Activated effector memory CD4-positive, alpha-beta T cell treated with Interleukin-2 at 50 U/mL for 16 hours (primary cell): ENCODE measurements at places on chromosomes 2 and 18.

GRCh38 chr2:39524061-39524460, 87.0 kb upstream of the MAP4K3 start:
- no peak for DNase-seq

DNA sequence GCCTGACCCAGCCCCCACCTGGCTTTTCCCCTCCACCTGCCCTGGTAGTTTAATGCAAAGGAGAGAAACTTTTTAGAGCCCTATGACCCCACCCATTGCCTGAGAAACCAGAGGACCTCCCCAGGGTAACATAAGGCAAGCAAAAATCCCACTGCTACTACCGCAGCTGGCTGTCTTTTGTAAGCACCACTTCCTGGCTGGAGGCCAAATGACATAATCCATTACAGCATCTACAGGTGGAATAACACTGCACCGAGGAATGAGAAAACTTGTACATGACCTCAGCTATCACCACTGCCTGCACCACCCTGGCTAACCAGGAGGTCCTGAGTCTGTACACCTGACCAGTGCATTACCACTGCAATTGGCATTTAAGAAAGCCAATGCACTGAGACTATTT, 149.6 kb upstream of the GALNT5 start:
- no peak for DNase-seq

- no peak for DNase-seq
Observed at GRCh38 chr2:75707901-75708300, 2.8 kb downstream of the GCFC2 start.

GRCh38 chr2:58131191-58132011, 84.8 kb downstream of the VRK2 start:
- no peak for DNase-seq

GRCh38 chr2:43238813-43239212, 12.4 kb upstream of the ZFP36L2 start:
- no peak for DNase-seq

GRCh38 chr18:8516371-8517250, 92.6 kb upstream of the RAB12 start:
- no peak for DNase-seq

- no peak for DNase-seq
Observed at GRCh38 chr2:53859206-53860181, at the start of gene GPR75. TSS of gene GPR75 (minus strand) at chr2:53859967. CDS start at chr2:53854756, 5,211 bp downstream.

- DNase-seq = no peak
Observed at GRCh38 chr18:7516266-7517117, 50.6 kb upstream of the PTPRM start.

DNA sequence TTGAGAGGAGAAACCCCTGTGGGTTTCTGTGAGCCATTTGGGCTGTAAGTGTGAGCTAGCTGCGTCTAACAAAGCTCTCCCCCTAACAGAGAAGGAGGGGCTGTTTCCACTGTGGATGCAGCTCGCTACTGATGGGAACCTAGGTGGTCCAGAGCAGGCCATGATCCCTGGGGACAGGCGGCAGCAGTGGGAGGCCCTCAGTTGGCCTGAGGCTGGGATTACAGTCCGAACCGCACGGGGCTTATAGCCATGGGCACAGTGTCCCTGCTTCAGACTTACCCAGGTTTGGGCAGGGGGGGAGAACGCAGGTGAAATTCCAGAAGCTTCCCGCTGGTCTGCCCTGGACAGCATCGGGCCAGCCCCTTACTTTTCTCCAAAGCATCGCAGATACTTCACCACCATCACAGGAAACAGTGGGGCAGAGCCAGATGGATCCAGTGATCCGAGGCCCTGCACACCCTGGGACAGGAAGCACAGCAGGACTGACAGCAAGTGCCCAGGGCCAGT, 139.4 kb downstream of the SEPTIN10 start:
- no peak for DNase-seq

GRCh38 chr2:164456619-164457018, 164.7 kb downstream of the GRB14 start:
- no peak for DNase-seq

DNA sequence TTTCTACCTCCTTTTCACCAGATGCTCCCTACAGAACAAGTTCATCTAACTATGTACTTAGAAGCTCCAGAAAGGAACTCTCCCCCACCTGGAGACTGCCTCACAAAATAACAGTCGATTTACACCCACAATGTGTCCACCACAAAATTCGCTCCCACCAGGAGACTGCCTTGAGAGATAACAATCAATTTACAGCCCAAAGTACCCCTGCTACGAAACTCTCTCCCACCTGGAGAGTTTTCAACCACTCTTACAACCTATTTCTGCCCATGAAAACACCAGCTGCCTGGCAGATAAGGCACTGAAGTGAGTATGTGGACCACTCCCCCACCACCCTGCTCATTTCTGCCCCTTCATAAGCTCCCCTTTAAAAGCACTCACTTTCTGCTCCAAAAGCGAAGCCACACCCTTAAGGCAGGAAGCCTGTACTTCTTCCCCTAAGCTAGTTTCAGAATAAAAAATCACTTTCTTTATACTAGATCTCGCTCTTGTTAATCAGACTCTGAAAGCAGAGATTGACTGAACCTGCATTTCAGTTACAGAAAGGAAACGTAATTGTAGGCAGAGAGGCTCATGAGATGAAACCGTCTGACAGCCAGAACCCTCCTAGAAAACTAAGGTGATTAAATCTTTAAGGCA, 94.4 kb upstream of the RBBP8 start:
- no peak for DNase-seq
